MG63 (cell line): ENCODE measurements at places on chromosomes 6 and 20. TPM values are rescaled to one million over a fixed set of nuclear protein-coding genes. Genes with fewer than 3 reads are reported as not detected.
A peak's percentile ranks its signal among the peaks of the same experiment; 100 is the strongest.

DNA sequence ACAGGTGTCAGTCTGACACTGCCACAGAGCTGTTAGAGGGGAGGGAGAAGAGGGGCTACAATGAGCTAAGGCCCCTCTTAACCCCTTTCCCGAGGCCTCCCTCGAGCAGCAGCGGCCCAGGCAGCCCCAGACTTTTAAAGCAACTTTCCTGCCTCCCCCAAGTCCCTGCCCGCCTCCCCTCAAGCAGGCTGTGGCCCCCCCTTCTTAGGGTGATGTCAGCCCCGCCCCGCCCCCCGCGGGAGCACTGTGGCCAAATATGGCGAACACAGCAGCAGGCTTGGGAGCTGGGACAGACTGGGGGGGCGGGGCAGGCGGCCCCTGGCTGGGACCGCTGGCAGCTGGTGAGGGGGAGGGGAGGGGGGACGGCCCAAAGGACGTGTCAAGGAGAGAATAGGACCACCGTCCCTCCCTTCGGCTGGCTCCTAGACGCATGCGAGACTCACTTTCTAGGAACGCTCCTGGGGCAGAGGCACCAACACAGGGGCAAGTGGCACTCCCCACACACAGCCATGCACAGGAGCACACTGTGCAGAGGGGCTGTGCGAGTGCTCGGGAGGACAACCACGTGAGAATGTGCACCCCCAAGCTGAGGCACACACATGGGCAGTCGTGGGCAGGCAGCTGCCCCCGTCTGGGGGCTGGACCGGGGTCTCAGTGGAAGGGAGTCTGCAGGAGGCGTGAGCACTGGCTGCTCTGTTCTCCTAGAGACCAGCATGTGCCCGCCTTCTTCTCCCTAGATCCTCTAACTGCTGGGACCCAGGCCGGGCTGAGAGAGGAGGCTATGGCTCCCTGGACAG lies 6.7 kb downstream of the TEAD3 start:
- no peak for DNase-seq

GRCh38 chr6:79231101-79231500 lies 3.4 kb downstream of the HMGN3 start:
- DNase-seq, result no peak

- DNase-seq, result no peak
Measured at GRCh38 chr6:53436526-53437303, 88.0 kb upstream of the ELOVL5 start.

DNA sequence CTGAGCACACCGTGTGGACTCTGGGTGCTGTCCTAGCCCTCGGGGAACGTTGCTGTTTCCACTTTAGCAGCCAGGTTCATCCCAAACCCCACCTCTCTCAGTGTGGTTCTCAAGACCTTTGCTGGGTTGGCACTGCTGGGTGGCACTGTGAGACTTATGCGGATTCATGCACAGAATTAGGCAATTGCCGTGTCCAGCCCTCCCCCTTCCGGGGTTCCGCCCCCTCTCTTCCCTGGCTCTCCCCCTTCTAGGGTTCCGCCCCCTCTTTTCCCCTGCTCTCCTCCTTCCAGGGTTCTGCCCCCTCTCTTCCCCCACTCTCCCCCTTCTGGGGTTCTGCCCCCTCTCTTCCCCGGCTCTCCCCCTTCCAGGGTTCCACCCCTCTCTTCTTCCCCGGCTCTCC lies 39.8 kb upstream of the SLCO4A1 start:
- DNase-seq, result peak; percentile 38

GRCh38 chr6:88532241-88532860 lies 366.2 kb upstream of the CNR1 start:
- DNase-seq, result no peak

GRCh38 chr6:397056-397455 lies 5.5 kb downstream of the IRF4 start:
- DNase-seq, result no peak

GRCh38 chr6:169239181-169239580 lies 14.5 kb downstream of the THBS2 start:
- DNase-seq, result no peak

- no peak for DNase-seq
Measured at GRCh38 chr20:18886756-18887155, 73.2 kb downstream of the SCP2D1 start.

DNA sequence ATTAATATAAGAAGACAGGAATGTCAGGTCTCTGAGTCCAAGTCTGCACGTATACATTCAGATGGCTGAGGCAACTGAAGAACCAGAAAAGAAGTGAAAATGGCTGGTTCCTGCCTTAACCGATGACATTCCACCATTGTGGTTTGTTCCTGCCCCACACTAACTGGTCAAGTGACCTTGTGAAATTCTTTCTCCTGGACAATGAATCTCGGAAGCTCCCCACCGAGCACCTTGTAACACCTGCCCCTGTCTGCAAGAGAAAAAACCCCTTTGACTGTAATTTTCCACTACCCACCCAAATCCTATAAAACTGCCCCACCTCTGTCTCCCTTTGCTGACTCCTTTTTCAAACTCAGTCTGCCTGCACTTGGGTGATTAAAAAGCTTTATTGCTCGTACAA lies 140.4 kb downstream of the SYNE1 start:
- DNase-seq, result no peak

SNX21 gene
- 55.6 and 74.9 TPM in 2 replicates for total RNA-seq

ENTPD6 gene
- 41.4 and 59.6 TPM in 2 replicates for total RNA-seq

FAM83C gene
- total RNA-seq, result not detected in 2 replicates
